Activated CD8-positive, alpha-beta T cell treated with anti-CD3 and anti-CD28 coated beads for 36 hours (primary cell): ENCODE measurements at places on chromosomes 3 and 15. TPM values are rescaled to one million over a fixed set of nuclear protein-coding genes. Genes with fewer than 3 reads are reported as not detected.
A peak's percentile ranks its signal among the peaks of the same experiment; 100 is the strongest.

- H3K4me1 ChIP-seq, result peaks cover 4% of the 10 kb centered on the region
- H3K4me3 ChIP-seq, result no peak overlapping the region
- H3K27me3 ChIP-seq, result no peaks in the 10 kb centered on the region
- H3K36me3 ChIP-seq, result no peaks in the 10 kb centered on the region
- H3K27ac ChIP-seq, result no peak overlapping the region
- no peak for DNase-seq
These were observed 19.2 kb upstream of the MORF4L1 start for GRCh38 chr15:78853500-78853899.

- no peaks in the 10 kb centered on the region for H3K36me3 ChIP-seq
- peaks cover 15% of the 10 kb centered on the region for H3K4me1 ChIP-seq
- no peak overlapping the region for H3K27ac ChIP-seq
- no peaks in the 10 kb centered on the region for H3K27me3 ChIP-seq
These were observed 222.5 kb upstream of the ICE2 start for GRCh38 chr15:60701261-60702019.

- peaks cover under 1% of the 10 kb centered on the region for H3K27me3 ChIP-seq
- DNase-seq, result no peak
- H3K4me3 ChIP-seq, result no peak overlapping the region
- no peaks in the 10 kb centered on the region for H3K4me1 ChIP-seq
- H3K36me3 ChIP-seq, result peaks cover under 1% of the 10 kb centered on the region
- no peak overlapping the region for H3K27ac ChIP-seq
These were observed 232.1 kb downstream of the CTNNB1 start for GRCh38 chr3:41431386-41431785.

GRCh38 chr3:127161236-127161635, 31.7 kb upstream of the PRR23E start:
- no peak overlapping the region for H3K27ac ChIP-seq
- no peaks in the 10 kb centered on the region for H3K4me1 ChIP-seq
- no peaks in the 10 kb centered on the region for H3K36me3 ChIP-seq
- H3K27me3 ChIP-seq, result peaks cover 1% of the 10 kb centered on the region
- DNase-seq, result no peak

GRCh38 chr3:87615506-87615905, 339.1 kb upstream of the POU1F1 start:
- H3K27ac ChIP-seq, result no peak overlapping the region
- H3K27me3 ChIP-seq, result no peaks in the 10 kb centered on the region
- H3K36me3 ChIP-seq, result no peaks in the 10 kb centered on the region

- H3K4me3 ChIP-seq, result no peak overlapping the region
- peaks cover 9% of the 10 kb centered on the region for H3K4me1 ChIP-seq
- H3K27ac ChIP-seq, result peak overlapping the region; percentile 42
- no peaks in the 10 kb centered on the region for H3K27me3 ChIP-seq
- no peak for DNase-seq
These were observed 105.6 kb downstream of the ARNT2 start for GRCh38 chr15:80509800-80510199.

DNA sequence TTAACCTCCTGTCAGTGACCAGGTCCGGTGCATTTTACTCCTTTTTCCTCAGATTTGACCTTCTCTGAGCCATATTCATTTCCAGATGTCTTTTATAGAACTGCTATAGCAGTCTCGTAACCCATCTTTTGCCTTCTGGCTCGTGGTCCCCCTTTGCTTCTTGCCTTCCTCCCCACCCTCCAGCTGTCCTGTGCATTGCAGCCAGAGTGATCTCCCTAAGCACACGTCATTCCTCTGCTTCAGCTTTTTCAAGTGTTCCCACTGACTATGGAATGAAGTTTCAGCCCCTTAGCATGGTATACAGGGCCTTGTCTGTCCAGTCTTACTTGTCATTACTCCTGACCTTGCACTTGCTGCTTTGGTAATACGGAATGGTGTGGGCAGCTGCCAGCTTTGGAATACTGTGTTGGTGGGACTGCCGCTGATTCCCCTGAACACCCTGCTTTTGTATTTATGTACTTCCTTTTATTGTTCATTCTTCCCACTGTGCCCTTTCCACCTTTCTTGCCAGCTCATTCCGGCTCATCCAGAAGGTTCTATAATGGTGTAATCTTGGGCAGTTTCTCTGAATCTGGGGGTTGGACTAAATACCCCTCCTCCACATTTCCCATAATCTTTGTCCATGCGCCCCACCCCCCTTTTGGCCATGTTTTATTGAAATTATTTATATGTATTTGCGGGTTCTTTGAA, 38.9 kb downstream of the SLC25A26 start:
- no peak for DNase-seq
- no peaks in the 10 kb centered on the region for H3K27me3 ChIP-seq
- peaks cover 7% of the 10 kb centered on the region for H3K36me3 ChIP-seq
- no peak overlapping the region for H3K27ac ChIP-seq
- no peak overlapping the region for H3K4me3 ChIP-seq

- H3K4me1 ChIP-seq, result peaks cover 80% of the 10 kb centered on the region
- peak overlapping the region; percentile 79 for H3K27ac ChIP-seq
- peaks cover 65% of the 10 kb centered on the region for H3K36me3 ChIP-seq
- peak overlapping the region; percentile 43 for H3K4me3 ChIP-seq
- H3K27me3 ChIP-seq, result no peaks in the 10 kb centered on the region
These were observed 32.3 kb downstream of the CBLB start for GRCh38 chr3:105836533-105836932.

GRCh38 chr3:72407766-72408165, 440.5 kb downstream of the SHQ1 start:
- H3K4me1 ChIP-seq, result peaks cover 75% of the 10 kb centered on the region
- no peak overlapping the region for H3K27ac ChIP-seq
- no peak for DNase-seq
- H3K27me3 ChIP-seq, result no peaks in the 10 kb centered on the region
- H3K4me3 ChIP-seq, result no peak overlapping the region
- H3K36me3 ChIP-seq, result peaks cover 6% of the 10 kb centered on the region

- H3K36me3 ChIP-seq, result no peaks in the 10 kb centered on the region
- no peak for DNase-seq
- H3K27me3 ChIP-seq, result no peaks in the 10 kb centered on the region
- H3K27ac ChIP-seq, result no peak overlapping the region
These were observed 227.9 kb downstream of the PYDC2 start for GRCh38 chr3:191688756-191689433.

DNA sequence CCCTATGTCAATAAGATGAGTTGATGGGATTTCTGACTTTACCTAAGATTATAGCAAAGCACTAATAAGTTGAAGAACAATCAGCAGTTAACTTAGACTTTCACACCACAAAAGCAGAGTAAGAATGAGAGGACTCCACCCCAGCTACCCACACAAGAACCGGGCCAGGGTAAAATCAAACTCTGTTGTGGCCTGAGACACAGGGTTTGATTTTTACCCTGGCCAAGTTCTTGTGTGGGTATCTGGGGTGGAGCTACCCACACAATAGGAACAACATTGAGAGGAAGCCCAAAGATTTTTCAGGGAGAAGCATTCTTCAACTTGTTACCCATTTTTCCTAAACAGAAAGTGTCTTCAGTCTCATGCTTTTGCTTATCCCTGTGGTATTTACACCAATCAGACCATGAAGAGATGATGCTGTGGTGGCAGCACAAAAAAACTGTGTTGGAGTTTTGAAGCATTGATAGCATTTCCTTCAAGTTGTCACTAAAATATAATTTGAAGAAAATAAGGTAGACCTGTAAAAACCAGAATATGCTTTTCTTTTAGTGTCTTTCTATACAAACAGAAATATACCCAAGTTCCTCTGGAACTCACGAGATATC, 25.6 kb downstream of the CPOX start:
- H3K4me3 ChIP-seq, result no peak overlapping the region
- DNase-seq, result peak; percentile 49
- no peaks in the 10 kb centered on the region for H3K27me3 ChIP-seq
- H3K36me3 ChIP-seq, result peaks cover 15% of the 10 kb centered on the region
- H3K4me1 ChIP-seq, result peaks cover 71% of the 10 kb centered on the region

GRCh38 chr3:11917051-11917450, 70.4 kb upstream of the TAMM41 start:
- no peak for DNase-seq
- no peak overlapping the region for H3K27ac ChIP-seq
- no peak overlapping the region for H3K4me3 ChIP-seq

DNA sequence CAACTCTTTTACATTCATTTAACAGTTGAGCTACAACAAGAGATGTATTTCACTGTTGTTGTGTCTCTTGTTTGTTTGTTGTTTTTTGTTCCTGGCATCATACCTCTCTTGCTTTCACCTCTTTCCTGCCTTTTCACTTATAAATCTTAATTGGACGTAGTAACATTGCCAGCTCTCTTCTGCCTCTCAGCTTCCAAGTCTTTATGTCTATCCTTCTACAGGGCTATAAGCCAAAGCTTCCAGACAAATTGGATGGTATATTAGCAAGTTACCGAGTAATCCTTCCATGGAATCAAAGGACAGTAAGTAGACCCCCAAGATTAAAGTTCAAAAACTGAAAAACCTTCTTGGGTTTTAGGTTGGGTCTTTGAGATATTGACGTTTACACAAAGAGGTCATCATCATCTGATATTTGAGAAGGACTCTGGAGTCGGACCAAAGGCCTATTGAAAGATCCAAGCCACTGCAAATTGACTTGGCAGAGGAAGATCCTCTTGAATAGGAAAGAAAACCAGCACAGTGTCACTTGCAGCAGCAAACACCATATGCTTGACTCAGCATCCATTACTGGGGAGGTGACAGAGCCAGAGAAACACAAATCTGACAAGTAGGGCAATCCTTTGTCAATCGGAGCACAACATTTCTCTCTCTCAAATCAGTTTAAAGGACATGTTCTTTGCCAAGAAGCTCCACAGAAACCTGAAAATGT, 648.5 kb upstream of the NR2F2 start:
- H3K4me3 ChIP-seq, result no peak overlapping the region
- H3K27ac ChIP-seq, result no peak overlapping the region
- no peaks in the 10 kb centered on the region for H3K36me3 ChIP-seq
- no peaks in the 10 kb centered on the region for H3K4me1 ChIP-seq
- peaks cover 2% of the 10 kb centered on the region for H3K27me3 ChIP-seq

- peaks cover 42% of the 10 kb centered on the region for H3K36me3 ChIP-seq
- H3K27me3 ChIP-seq, result no peaks in the 10 kb centered on the region
- no peak for DNase-seq
- no peak overlapping the region for H3K27ac ChIP-seq
These were observed 58.2 kb downstream of the HEG1 start for GRCh38 chr3:124997303-124998246.

DNA sequence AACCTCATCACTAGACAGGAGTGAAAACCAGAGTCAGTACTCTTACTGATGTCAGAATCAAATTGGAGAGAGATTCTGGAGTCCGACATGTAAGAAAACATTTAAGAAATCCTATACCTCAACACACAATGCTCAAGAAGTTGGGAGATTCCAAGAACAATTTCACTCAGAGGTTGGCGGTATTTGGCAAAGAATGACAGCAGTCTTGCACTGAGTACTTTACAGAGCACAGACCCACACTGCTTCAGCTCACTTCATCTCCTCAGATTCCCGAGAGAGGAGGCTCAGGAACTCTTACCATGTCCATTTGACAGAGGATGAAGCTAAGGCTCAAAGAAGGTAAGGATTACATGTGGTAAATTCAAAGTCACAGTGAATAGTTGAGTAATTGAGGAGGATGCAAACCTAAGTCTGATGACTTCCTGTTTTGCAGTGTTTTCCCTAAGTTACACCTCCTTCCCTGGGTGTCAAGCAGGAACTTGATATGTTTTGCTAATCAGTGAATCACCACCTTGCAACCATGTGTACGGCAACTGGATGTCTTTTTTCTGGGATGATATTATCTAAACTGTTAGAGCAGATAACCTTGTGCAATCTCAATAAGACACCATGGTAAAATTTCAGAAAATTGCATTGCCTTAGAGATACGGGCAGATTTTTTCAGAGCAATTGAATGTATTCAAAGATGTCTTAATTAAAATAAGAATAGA, 61.3 kb upstream of the MME start:
- no peaks in the 10 kb centered on the region for H3K27me3 ChIP-seq
- no peaks in the 10 kb centered on the region for H3K36me3 ChIP-seq
- H3K27ac ChIP-seq, result no peak overlapping the region
- DNase-seq, result no peak
- no peak overlapping the region for H3K4me3 ChIP-seq

IGSF10 gene
- not detected for total RNA-seq

ZNF385D gene
- total RNA-seq, result not detected

GPR62 gene
- total RNA-seq, result not detected

CD200R1 gene
- total RNA-seq, result 1.4 TPM

TMC3 gene
- total RNA-seq, result not detected
